EL (cell line): ENCODE measurements at places on chromosomes 1 and 21.

DNA sequence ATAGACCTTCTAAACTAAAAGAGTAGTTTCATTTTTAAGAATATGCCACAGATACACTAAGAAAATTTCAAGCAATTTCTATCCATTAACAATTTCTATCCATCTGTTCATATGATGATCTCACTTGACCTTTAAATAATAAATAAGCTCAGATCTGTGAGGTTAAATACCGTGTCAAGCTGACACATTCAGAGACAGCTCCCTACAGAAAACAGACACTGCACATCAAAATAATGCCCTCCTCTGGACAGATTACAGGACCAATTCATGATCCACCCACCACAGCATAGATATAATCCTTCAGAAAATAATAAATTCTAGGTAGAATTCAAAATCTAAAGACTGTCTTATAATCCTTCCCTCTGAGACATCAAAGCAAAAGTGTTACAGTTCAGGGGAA, 49.4 kb upstream of the SEC16B start:
- DNase-seq, result no peak

DNA sequence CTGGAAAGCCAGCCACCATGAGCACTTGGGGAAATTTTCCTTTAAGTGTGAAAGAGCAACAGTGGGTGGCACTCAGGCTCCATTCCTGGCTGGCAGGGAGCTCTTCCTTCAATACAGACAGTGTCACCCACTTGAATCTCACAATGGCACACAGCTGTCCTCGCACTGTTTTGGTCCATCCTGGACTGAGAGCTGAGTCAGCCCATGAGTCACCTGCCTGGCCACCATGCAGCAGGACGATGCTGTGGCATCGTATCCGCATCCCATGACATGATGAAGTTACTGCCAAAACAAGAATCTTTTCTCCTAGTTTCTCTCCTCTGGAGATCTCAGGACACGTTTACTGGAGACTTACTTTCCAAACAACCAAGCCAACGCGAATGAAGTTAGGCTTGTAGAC, 6.0 kb downstream of the TMPRSS2 start:
- peak; percentile 18 for DNase-seq

DNA sequence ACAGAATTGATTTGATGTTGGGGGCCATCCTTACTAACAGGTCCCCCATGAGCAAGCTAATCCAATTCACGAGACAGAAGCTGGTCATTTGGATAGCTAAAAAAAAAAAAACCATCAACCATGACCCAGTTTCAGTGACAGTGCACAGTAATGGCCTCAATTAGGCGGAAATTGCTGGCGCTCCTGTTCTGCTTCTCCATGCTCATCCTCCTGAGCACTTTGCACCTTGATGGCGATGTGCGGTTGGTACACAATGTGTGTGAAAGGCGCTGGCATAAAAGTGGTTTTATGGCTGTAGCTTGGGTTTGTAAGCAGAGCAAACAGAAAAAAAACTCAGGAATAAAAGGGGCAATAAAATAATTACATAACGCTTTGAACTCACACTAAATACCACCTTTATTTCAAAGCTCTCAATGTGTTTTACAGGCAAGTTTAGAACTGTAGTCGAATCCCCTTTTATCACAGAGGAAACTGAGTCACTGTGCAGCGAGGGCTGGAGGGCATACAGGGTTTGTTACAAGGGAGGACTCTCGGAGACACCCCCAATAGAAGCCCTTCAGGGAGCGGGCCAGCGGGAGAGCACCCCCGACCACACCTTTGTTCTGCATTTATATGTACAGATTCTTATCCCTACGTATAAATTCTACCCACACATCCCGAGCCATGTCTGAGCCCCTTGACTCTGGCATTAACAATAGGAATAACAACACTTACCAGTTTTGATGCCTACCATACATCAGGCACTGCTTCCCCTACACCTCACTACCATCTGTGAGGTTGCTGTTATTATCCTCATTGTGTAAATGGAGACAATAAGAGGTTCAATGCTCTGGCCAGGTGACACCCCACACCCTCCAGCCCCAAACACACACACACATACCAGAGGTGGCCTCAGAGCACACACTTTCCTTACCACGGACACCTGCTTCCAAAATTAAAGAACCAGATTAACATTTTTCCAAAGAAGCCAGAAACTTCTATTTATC, 213.5 kb upstream of the IRF2BP2 start:
- no peak for DNase-seq

GRCh38 chr1:233971753-233972152, 67.3 kb downstream of the SLC35F3 start:
- no peak for DNase-seq

- DNase-seq, result no peak
These were observed 57.4 kb upstream of the NRIP1 start for GRCh38 chr21:15122241-15122640.

DNA sequence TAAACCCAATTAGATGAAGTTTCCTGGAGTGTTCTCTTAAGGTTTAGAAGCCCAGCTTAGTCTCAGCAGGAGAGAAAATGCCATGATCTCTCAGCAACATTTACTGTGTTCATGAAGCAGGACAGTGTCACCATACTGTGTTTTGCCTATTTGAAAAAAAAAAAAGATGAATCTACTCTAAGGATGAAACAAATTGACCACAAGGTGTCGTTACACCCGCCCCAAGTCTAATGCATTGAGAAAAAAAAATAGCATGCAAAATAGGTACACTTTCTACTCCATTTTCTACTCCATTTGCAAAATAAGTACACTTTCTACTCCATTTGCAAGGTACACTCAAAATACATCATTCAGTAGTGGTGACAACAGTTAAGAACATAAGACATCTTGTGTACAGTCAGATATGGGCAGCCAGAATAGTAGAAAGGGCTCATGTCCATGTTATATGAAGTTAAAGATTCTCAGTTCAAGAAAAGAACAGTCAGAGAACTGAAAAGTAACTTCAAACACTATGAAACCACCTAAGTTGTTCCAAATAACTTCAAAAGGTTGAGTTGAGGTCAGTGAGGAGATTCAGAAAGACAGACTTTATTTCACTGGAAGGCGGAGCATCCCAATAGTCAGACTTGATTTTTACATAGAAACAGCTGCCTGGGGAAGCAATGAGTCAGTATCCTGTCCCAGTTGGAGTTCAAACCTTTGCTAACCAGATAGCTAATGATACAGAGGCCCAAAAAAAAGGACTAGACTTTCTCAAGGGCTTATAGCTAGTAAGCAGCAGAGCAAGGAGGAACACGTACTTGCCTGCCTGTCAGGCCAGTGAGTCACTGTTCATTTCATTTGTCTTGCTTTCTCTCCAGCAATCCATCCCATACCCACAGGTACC, 13.3 kb downstream of the PLPPR5 start:
- DNase-seq, result peak; percentile 81

DNA sequence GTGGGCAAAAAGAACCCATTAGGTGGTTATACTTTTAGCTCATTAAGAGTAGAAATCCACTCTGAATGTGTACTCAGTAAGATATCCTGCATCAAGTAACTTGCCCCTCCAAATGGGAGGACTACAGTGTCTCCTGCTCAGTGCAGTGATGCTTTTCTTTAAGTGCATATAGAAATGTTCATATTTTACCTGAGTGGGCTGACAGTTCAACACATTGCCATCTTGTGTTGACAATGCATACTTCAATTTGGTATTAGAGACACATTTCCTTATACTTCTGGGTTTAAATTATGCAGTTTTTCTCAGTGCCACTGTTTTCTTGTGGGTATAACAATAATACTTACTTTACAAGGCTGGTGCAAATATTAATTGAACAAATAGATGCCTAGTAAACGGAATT, 318.6 kb upstream of the TMPRSS15 start:
- DNase-seq, result no peak
